ENCODE measurements at places on chromosomes 6 and 20.

DNA sequence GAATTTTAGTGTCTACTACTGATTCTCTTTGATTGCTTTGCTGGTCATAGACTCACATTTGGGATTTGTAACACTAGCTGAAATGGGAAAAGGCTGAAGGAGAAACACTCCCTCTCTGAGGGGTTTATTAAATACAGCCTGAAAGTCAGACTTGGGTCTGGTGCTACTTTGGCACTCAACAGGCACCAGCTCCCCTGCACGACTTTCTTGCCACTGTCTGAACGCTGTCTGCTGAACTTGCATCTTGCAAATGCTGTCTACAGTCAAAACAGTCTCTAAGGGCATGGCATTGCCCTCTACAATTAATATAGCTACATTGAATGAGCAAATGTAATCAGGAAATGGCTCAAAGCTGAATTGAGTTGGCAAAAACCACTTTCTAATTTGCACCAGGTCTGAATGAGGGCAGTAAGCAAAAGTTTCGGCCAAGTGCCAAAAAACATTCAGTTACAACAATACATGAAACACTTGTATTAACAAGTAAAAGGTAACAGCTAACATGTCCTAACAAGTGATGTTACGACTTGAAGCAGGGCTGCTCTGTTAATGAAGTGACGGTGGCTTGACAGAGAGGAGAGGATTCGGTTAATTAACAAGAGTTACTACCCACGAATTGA lies 119.5 kb downstream of the FOXC1 start:
- no peaks in the 10 kb centered on the region for H3K4me1 ChIP-seq
- H3K27me3 ChIP-seq: no peaks in the 10 kb centered on the region
- H3K4me3 ChIP-seq: no peak overlapping the region
- H3K27ac ChIP-seq: no peak overlapping the region

DNA sequence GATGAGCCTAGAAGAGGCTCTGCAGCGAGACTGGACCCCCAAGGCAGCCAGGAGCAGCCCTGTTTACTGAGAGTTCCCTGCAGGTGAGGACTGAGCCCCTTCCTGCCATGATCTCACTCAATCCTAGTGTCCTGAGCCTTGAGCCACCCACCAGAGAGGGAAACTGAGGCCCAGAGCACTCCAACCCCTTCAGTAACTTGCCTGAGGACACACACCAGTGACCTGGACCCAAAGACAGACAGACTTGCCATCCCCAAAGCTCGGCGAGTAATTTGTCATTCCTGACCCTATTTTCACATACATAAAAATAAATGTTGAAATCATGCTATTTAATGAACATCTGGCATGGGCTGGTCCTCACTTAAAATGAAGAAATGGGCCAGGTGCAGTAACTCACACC lies 16.7 kb downstream of the BMP7 start:
- peaks cover 22% of the 10 kb centered on the region for H3K27me3 ChIP-seq
- H3K27ac ChIP-seq: no peak overlapping the region
- no peaks in the 10 kb centered on the region for H3K4me1 ChIP-seq
- no peaks in the 10 kb centered on the region for H3K36me3 ChIP-seq
- H3K4me3 ChIP-seq: no peak overlapping the region

GRCh38 chr6:16659466-16660156 lies 101.6 kb downstream of the ATXN1 start:
- H3K4me1 ChIP-seq: no peaks in the 10 kb centered on the region
- no peak overlapping the region for H3K27ac ChIP-seq
- no peak for DNase-seq
- no peaks in the 10 kb centered on the region for H3K27me3 ChIP-seq

DNA sequence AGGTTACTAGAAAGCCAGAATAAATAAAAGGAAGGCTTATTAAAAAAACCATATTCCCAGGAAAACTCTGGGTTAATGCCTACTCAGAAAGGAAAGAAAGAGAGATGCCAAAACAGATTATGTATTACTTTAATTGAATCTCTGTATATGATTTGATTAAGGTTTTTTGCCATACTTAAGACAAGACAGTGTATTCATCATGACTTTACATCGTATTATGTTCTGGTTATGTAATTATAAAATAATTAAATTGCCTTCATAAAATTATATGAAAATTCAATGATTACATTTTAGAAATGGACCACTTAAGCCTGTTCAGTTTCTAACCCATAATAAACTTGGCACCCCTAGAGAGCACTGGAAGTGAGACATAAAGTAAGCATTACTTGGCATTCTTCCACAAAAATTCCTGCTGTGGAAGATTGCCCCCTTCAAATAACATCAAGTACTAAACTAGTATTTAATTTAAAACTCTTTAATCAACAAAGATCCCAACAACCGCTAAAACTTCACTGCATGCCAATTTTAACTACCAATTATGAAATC lies 20.8 kb upstream of the IBTK start:
- DNase-seq: no peak
- no peaks in the 10 kb centered on the region for H3K4me1 ChIP-seq
- no peaks in the 10 kb centered on the region for H3K27me3 ChIP-seq
- H3K4me3 ChIP-seq: no peak overlapping the region

GRCh38 chr20:22567944-22568871 lies 16.2 kb downstream of the FOXA2 start:
- no peak overlapping the region for H3K4me3 ChIP-seq
- H3K27me3 ChIP-seq: no peaks in the 10 kb centered on the region
- no peaks in the 10 kb centered on the region for H3K36me3 ChIP-seq
- DNase-seq: no peak
- H3K27ac ChIP-seq: no peak overlapping the region

DNA sequence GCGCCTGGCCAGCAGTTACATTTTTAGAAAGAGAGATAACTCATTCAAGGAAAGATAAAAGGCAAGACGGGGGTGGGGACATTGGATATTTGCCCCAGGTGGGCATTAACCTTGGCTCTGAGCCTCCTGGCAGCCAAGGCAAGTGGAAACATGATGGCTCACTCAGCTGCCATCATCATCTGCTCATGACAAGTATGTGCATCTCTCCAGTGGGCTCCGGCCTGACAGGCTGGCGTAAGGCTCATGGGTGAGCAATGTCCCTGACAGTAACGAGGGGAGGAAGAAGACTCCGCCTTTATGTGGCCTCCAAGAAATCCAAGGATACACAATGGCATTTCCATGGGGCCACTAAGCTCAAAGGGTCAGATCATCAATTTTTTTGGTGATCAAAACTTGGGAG lies 13.3 kb downstream of the ANKRD60 start:
- no peak for DNase-seq
- peaks cover 6% of the 10 kb centered on the region for H3K27me3 ChIP-seq
- H3K27ac ChIP-seq: no peak overlapping the region
- H3K4me1 ChIP-seq: peaks cover under 1% of the 10 kb centered on the region
- no peak overlapping the region for H3K4me3 ChIP-seq

GRCh38 chr6:49070411-49070810 lies 392.6 kb downstream of the MMUT start:
- no peak overlapping the region for H3K4me3 ChIP-seq
- H3K27me3 ChIP-seq: no peaks in the 10 kb centered on the region
- no peaks in the 10 kb centered on the region for H3K36me3 ChIP-seq
- no peaks in the 10 kb centered on the region for H3K4me1 ChIP-seq

GRCh38 chr6:88238901-88239300 lies 72.8 kb upstream of the CNR1 start:
- no peaks in the 10 kb centered on the region for H3K27me3 ChIP-seq
- H3K4me3 ChIP-seq: no peak overlapping the region

All from esophagus muscularis mucosa (tissue), 4 donors.